ENCODE measurements at places on chromosomes 2 and 18. TPM values are rescaled to one million over a fixed set of nuclear protein-coding genes. Genes with fewer than 3 reads are reported as not detected.

- no peak for DNase-seq
Observed at GRCh38 chr2:71746946-71747501, 293.7 kb downstream of the DYSF start.

- DNase-seq: no peak
Observed at GRCh38 chr18:38256366-38256765, 690.8 kb upstream of the CELF4 start.

Gene VWA3B
- total RNA-seq: not detected

DNA sequence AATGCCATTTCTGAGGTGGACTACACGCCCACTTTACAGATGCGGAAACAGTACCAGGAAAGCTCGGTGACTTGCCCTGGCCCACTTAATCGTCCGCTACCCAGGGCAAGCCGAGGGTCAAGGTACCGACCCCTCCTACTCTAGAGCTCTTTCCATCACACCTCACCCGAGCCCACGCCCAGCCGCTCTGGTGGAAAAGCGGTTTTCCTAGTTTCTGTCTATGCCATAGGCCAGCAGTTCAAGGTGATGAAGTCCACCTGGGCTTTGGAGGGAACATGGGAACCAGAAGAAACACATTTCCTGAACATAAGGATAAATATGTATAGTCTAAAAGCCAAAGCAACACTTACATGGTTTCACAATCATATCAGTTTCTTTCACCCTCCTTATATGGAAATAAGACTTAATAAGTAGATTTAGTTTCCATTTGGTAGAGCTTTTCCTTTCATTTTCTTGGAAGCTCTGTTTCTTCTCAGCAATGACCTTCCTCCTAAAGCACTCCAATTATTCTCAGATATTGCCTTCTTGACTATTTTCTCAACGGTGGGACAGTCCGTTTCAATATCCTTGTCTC, 567 bp downstream of the VWA3B start:
- no peak for DNase-seq

DNA sequence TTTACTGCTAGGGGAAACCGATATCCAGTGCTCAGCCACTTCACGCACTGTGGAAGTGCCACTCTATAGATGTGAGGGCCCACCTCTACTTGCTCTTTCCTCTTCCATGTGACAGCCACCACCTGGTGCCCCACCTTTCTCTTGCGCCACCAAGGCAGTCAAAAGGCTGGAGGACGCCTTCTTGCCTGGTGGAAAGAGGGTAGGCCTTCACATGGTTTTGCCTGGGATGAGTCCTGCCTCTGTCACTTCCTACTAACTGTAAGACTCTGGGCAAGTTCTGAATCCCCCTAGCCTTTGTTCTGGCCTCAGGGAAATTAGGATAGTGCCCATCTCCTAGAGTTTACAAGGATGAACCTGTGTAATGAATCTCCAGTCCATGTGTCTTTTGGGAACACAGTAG, 66.1 kb upstream of the ODC1 start:
- DNase-seq: no peak

Gene RGPD4
- not detected for total RNA-seq

Gene APCDD1
- not detected for total RNA-seq

GRCh38 chr2:8546612-8547283, 135.1 kb upstream of the ID2 start:
- DNase-seq: no peak

DNA sequence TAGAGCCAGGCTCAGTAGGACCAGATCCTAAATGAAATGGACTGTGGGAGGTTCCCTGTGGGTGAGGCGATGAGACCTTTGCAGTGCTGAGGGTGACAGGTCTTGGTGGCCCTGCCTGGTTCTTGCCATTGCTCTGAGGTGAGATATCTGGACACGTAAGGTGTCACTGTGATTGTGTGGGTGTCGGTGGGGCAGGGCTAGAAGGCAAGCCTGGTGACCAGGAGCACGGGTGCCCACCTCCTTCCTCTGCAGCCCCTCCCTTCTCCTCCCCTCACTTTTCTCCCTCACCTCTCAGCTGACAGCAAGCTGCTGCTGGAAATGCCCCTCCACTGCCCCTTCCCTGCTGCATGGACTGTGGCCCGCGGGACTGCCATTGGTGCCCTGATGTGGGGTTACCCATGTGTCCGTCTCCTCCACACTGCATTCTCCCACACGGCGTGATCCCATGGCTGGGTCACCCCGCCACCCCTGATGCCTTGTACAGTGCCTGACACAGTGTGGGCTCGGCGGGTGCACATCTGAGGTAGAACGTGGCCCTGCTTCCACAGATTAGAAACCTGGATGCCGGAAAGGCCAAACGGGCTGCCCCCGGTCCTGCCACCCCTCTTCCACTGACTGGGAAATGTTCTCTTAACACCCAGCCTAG, 55.6 kb upstream of the FOSL2 start:
- no peak for DNase-seq

DNA sequence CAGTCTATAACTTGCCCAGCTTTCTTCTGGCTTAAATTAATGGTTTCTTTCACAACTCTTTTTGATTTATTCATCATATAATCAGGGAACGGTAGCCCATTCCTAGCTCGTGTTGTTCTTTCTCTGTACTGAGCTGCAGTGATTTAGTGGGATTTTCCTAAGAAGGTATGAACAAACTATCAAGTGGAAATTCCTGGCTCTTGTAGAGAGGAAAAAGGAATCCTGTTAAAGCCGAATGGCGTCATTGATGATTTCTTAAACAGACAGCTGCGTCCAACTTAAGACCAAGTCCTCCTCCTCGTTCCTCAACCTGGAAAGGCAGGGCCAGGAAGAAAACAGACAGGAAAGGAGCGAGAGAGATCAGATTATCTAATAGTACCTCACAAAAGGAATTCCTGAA, 69.2 kb upstream of the CABLES1 start:
- DNase-seq: no peak

Gene NOTO
- total RNA-seq: not detected

GRCh38 chr2:190382851-190383250, 25.3 kb upstream of the MFSD6 start:
- peak; percentile 30 for DNase-seq

Gene IL36G
- total RNA-seq: not detected

GRCh38 chr2:165953306-165953654, 296 bp downstream of the TTC21B start:
- no peak for DNase-seq

GRCh38 chr2:175203621-175204496, 22.3 kb upstream of the ATP5MC3 start:
- DNase-seq: peak; percentile 57

GRCh38 chr2:190186238-190186637, 123.7 kb upstream of the MSTN start:
- no peak for DNase-seq

Data from activated CD4-positive, alpha-beta memory T cell treated with anti-CD3 and anti-CD28 coated beads, Interleukin-2, amount 10 ng/mL, durations not matched to agents 7 days and 5 days (primary cell).